Cortex of kidney (tissue), 1 donor: ENCODE measurements at places on chromosomes 5 and 9.

DNA sequence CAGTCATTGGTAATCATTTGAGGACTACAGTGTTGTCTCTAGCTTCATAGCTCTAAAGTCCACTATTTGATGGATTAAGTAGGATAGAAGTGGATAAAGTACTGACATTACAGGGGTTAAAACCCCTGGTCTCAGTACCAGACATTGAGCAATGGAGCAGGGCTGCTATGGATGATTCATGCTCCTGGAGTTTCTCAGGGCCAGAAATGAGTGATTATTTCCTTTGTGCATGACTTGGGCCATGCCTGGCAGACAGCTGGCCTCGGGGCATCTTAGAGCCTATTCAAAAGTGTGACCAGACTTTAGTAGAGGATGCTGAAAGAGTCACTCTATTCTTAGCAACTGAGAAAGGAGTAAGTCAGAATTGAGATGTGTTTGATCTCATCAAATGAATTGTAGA is 350.7 kb upstream of the TLE4 start:
- no peak for DNase-seq

DNA sequence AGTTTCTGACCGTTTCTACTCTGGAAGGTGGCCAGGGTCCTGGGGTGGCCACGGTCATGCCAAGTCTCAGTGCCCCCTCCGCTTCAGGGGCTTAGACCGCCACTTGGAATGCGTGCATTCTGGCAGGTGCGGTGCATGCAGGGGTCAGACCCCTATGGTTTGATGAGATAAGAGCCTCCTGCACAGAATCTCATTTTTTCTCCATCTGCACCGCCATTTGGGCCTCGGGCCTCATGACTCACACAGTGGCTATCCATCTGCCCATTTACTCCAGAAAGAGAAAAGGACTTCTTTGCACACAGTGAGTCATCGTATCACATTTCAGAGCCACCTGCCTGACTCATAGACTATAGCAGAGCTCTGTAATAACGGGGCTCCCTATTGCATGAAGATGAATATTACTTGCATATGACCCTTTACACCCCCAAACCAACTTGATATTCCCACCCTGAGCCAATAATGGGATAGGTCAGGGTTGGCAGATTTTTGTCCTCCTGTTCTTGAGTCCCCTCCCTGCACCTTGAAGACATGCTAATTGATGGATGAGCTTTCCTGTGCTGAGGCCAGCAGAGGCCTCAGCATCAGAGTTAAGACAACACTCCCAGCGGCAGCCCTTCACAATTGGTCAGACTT is 157.4 kb downstream of the NR3C1 start:
- DNase-seq: no peak

GRCh38 chr5:103356350-103357091 is 98.0 kb downstream of the MACIR start:
- no peak for DNase-seq

- no peak for DNase-seq
Observed at GRCh38 chr5:132322266-132322665, 28.1 kb downstream of the SLC22A4 start.

DNA sequence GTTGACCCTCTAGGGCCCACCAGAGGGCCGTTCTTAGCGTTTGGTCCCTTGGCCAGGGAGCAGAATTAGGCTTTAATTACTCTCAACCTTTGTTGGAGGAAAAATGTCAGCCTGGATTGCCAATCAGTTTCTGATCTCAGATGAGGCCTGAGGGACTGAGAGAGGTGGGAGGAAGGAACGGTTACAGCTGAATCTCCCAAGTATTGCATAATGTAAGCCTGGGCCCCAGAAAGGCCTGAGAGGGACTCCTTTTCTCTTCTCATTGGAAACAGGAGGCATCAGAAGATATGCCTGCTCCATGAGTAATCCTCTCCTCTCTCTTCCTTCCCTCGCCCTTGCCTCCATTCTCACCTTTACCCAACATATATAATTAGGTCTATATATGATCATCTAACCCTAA is 105.7 kb downstream of the INSYN2B start:
- no peak for DNase-seq

- no peak for DNase-seq
Observed at GRCh38 chr5:168457542-168457941, 28.7 kb upstream of the RARS1 start.

GRCh38 chr5:172848419-172848818 is 14.4 kb downstream of the ERGIC1 start:
- DNase-seq: no peak

- DNase-seq: no peak
Observed at GRCh38 chr5:156327296-156327695, 332 bp downstream of the SGCD start.

DNA sequence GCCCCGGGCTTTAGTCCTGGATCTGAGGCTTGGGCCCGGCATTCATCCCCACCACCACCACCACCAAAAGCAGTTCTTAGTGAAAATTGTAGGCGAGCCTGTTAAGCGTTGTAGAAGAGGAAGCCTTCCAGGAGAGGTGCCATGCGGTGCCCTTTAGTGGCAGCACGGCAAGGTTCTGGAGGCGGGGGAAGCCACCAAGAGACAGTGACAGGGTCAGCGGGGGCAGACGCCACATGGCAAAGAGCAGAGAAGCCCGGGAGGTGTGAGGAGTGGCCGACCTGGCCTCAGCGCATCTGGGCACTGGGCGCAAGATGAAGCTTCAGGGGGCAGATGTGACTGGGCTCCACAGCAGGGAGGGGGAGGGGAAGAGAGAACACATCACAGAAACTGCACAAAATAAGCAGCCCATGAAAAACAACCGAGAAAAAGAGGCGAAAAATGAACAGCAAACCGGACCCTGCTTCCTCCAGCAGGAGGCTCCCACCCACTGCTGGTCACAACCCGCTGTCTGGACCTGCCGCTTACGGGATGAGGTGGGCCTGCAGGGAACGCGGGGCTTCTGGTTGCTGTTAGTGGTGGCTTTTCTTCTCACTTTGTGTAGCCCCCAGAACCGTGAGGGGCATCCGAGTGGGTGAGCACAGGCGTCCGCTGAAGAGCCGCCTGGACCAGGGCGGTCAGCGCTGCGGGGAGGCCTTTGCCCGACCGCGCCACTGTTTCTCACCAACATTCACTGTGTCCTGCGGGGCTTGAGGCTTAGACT is 4.3 kb downstream of the LRRC14B start:
- no peak for DNase-seq

- DNase-seq: no peak
Observed at GRCh38 chr5:16544607-16545374, 72.0 kb downstream of the RETREG1 start.
